ENCODE measurements at places on chromosomes 7 and 10.

GRCh38 chr10:71087622-71088021, 124.7 kb upstream of the UNC5B start:
- DNase-seq = no peak

DNA sequence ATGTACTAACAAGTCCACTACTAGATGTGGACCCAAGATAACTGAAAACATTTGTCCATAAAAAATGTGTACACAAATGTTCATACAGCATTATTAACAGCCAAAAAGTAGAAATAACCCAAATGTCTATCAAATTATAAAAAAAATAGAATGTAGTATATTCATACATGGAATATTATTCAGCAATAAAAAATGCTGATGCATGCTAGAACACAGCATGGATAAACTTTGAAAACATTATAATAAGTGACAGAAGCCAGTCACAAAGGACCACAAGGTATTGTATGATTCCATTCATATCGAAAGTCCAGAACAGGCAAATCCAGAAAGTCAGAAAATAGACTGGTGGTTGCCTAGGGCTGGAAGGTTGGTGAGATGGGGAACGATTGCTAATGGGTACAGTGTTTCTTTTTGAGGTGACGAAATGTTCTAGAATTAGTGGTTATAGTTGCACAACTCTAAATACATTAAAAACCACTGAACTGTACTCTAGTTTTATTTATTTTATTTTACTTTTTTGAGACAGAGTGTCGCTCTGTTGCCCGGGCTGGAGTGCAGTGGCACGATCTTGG, 43.3 kb upstream of the ANLN start:
- DNase-seq = no peak

- no peak for DNase-seq
Measured at GRCh38 chr10:76311752-76312636, 880.6 kb downstream of the LRMDA start.

GRCh38 chr10:70786799-70787415, 1.7 kb upstream of the TBATA start:
- no peak for DNase-seq

DNA sequence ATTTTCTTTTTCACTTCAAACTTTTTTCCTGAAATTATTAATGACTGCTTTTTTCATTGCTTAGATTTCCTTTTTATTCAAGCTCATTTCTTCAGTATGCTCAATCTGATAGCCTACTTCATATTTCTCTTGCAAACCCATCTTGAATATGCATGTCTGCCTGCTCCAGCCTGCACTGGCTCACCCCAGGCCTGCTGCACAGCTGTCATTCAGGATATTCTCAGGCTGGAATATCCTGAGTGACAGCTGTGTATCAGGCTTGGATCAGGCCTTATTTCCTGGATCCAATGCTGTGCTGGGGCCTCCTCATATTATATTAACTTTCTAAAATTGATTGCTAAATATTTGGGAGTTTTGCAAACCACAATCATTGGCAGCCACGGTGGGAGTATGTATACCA, 120.2 kb upstream of the TNS3 start:
- DNase-seq = no peak

GRCh38 chr7:88985295-88985694, 189.8 kb upstream of the TEX47 start:
- no peak for DNase-seq

DNA sequence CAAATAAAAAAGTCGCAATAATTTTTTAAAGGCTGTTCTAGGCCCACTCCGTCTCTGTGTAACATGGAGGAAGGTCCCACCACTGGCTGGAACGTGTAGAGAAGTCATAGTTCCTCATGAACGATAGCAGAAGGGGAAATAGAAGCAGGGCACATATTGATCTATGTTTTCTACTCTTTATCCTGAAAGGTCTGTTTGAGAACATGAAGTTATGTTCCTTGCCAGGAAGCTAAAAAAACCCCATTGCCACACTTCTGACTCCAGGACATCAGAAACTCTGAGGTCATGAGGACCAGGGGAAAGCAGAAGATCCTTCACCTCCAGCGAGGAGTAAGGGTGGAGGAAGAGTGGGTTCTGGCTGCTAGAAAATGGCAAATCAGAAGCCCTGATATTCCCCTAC, 10.8 kb downstream of the ANKRD22 start:
- no peak for DNase-seq

DNA sequence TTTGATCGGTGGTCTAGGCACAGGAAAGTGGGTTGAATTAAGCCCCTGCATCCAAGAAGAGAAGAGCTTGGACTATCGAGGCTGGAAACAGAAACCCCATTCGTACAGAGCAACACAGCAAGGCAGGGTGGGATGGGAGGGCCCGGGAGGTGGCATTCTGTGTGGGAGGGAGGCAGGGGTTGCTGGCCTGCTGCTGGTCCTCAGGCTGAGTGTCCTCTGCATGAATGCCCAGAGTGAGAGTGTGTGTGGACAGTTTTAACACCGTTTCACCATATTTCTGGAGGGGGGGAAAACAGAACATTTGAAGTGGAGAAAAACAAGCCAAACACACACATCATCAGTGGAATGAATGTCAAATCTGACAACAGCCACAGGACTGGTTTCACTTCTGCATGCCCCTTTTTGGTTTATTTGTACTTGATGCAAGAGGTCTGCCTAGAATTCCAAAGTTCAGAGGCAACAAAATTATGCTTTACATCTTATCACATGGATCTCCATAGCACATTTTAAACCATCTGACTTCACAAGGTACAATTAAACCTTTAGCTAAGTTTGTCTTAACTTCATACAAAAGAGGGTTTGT, 11.1 kb upstream of the ENO4 start:
- no peak for DNase-seq

- DNase-seq = peak; percentile 32
Measured at GRCh38 chr10:5283305-5284158, 81.2 kb upstream of the UCN3 start.

- DNase-seq = no peak
Measured at GRCh38 chr10:52030975-52031374, 283.1 kb upstream of the DKK1 start.

DNA sequence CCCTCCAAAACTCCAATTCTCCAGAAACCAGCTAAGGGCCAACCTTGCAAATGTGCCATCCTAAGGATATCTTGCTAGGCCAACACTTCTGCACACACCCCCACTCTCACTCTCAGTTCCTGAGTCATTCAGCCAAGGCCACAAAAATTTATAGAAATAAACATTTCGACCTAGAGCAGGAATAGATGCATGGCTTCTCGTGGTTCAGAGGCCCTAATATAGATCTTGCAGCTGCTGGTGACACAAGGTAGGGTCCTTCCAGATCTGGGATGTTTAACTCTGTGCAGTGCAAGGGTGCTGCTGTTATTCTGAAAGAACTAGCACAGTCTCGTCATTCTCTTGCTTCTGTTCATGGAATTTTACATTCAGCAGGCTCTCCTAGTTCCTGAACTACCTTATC, 369.3 kb downstream of the CALN1 start:
- DNase-seq = no peak

GRCh38 chr7:25517906-25518305, 289.6 kb upstream of the NPVF start:
- no peak for DNase-seq

GRCh38 chr10:98058295-98058694, 27.9 kb upstream of the CRTAC1 start:
- DNase-seq = no peak

GRCh38 chr10:126561294-126561920, 109.1 kb downstream of the C10orf90 start:
- DNase-seq = no peak

DNA sequence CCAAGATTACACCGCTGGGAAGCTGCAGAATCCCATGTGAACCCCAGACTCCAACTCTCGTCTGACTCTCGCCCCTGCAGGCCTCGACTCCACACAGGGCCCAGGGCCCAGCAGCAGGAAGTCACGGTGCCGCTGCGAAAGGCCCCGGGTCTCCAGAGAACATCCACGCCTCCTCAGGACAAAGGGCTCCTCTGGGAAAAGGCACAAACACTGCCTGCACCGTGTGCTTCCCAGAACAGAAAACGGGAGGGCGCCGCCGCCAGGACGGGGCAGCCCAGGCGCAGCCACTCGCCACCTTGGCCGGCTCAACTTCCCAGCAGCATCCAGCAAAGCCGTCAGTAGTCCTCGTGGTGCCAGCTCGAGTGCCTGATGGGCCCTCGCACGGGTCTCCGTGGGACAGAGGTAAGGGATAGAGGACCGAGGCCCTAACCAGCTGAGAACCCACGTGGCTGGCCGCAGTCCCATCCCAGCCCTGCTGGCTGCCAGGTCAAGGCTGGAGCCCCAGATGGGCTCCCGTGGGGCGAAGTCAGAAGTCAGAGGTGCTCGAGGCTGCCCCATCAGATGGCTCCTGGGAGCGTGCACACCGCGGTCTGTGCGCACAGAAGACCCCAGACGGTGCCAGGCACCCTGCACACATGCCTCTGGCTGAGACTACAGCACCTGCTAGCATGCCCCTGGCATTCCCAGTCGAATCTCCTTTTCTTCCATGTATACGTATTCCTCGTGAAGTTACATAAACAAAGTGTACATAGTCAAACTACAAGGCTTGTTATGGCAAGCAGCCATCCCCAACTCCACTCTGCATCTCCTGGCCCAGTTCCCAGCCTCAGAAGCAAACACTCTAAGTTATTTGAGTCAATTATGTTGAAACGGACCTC, 60.2 kb downstream of the MAD1L1 start:
- peak; percentile 19 for DNase-seq

GRCh38 chr10:61760943-61761824, 98.5 kb downstream of the CABCOCO1 start:
- no peak for DNase-seq

DNA sequence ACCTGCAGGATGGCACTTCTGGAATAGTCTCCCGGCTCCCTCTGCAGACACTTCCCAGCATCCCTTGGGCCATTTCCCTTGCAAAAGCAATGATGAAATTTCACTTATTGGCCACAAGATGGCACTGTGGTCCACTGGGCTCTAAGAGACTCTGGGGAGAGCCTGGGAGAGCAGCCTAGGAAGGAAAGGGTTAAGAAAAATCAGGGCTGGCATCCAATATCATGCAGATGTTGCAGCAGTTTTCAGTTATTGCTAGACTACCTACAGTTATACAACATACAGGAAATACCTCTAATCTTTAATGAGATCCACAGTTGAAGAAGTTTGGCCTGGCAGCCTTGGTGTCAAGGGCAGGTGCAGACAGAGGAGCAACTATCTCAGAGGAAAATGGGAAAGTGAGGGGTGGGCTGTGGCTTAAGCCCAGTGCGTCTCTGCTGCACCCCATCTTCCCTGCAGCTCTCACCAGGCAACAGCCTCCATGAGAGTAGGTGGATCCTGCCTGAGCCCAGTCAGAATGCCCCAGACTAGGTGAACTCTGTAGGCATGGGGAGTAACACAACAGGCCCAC, 100.2 kb upstream of the PRSS58 start:
- DNase-seq = peak; percentile 13

GRCh38 chr7:5395246-5395645, 28.4 kb downstream of the TNRC18 start:
- DNase-seq = no peak

DNA sequence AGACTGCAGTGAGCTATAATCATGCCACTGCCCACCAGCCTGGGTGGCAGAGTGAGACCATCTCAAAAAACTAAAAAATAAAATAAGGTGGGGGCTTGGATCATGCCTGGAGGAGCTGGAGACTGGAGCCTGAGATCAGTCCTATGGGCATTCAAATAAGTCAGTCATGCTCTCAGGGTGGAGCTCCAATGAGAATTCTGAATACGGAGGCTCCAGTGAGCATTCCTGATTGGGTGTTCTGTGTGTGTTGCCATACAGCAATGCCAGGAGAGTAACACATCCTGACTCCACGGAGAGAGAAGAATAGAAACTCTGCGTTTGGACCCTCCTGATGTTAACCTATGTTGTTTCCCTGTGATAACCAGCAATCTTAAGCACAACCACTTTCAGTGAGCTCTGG, 16.0 kb downstream of the UBE2D4 start:
- no peak for DNase-seq

- DNase-seq = no peak
Measured at GRCh38 chr7:55887821-55888247, 578 bp downstream of the ZNF713 start.

- no peak for DNase-seq
Measured at GRCh38 chr10:112532189-112532588, 85.2 kb downstream of the VTI1A start.

DNA sequence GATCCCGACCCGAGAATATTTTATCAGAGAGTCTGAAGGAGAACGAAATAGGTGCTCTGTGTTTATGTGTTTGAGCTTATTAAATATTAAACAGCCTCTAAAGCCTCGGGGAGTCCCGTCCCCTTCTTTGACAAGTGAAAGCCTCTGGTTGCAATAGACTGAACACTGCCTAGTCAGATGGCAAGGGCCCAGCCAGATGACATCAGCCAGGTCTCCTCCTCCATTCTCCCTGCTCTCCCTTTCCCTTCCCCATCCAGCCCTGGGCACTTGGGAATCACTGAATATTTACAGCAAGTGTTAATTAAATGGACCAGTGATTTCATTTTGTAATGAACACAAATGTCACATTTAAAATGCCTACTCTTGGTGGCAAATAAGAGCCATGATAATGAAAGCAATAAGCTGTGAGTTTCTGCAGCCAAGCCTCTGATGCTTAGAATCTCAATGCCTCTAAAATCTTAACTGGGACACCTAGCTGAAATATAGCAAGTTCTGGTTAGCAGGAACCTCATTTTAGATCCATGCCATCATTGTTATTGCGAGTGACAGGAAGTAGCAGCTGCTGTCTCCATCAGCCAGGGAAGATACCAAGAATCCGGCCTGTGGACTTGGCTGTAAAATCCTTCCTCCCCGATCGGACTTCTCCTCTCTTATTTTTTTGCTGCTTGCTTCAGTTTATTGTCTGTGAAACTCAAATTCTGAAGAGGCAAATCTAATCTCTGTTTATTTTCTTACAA, 202.1 kb downstream of the PRPF18 start:
- DNase-seq = no peak

DNA sequence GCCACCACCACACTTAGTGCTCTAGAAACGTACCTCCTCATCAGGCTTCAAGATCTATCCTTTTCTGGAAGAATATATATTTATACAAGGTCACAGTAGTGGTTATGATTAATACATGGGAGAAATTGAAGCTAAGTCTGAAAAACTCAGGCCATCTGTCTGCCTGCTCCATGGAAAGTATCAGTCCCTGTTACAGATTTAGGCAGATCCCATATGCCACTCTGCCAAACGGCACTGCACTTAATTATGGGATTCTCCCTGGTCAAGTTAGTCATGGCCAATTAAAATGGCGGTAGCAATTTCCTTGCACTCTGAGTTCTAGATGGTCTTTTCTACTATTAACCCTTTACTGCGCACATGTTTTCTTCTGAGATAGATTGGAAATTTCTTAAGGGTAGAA, 740.0 kb downstream of the SUGCT start:
- DNase-seq = no peak

DNA sequence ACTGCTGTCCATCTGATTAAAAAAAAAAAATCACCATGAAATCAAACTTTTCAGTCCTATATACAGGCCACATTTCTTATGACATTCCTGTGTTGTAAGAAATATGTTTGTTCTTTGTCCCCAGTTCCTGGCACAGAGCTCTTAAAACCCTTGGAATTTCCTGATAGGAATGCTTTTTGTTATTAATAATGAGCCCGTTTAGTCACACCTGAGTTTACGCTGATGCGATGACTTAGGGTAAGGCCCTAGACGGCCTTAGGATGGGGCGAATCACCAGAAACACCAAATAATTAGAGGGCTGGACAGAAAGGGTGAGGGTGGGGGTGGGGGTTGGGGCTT, 17.5 kb downstream of the TSPAN15 start:
- DNase-seq = no peak

Measured in NCI-H1048 (cell line).